OCI-LY7 (cell line): ENCODE measurements at places on chromosomes 3 and 15.

- DNase-seq = peak; percentile 22
Measured at GRCh38 chr3:117526470-117527079, 817.0 kb downstream of the TUSC7 start.

DNA sequence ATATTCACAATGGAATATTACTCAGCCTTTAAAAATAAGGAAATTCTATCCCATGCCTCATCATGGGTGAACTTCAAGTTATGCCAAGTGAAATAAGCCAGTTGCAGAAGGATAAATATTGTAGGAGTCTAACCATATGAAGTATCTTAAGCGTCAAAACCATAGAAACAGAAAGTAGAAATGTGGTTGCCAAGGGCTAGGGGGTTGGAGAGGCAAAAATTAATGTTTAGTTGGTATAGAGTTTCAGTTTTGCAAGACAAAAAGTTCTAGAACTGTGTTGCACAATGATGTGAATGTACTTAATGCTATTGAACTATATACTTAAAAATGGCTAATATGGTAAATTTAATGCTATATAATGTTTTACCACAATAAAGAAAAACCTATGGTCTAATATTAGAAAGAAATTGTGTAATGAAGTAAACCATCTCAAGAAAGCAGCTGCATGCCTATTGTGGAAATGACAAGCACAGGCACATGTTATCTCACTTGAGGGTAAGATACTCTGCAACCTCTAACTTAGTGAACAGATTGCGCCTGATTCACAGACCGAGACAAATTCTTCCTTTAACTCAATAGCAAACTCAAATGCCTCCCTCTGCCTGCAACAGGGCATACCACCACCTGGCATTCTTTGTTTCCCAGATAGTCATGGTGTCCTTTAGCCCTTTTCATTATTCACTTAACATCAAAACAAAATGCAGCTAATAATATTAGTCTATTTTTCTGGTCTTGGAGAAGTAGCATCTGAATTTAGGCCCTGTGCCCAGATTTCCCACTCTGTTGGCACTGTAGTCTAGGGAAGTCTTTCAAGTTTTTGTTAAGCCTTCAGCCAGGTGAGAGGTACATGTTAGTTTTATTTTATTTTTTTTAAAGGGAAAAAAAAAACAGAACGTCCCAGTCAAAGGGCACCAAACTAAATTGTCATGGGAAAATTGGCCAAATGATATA, 80.2 kb upstream of the ACP3 start:
- no peak for DNase-seq

DNA sequence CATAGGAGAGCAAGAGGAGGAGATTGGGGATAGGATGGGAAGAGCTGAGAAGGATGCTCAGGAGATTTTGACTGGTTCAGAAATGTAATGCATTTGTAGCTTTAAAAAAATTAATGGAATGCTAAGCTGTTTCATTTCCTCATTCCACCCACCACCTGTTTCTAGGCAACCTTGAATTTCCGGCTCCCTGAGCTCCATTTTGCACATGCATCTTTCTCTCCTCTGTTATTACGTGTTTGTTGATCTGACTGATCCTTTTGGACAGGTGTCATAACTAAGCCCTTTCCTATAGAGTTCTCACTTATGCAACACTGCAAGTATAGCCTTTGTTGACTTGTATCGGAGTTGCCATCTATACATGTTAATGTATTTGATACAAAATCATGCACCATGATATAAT, 4.3 kb downstream of the TMPRSS7 start:
- peak; percentile 69 for DNase-seq

GRCh38 chr3:71172189-71172588, 411.3 kb downstream of the FOXP1 start:
- no peak for DNase-seq

DNA sequence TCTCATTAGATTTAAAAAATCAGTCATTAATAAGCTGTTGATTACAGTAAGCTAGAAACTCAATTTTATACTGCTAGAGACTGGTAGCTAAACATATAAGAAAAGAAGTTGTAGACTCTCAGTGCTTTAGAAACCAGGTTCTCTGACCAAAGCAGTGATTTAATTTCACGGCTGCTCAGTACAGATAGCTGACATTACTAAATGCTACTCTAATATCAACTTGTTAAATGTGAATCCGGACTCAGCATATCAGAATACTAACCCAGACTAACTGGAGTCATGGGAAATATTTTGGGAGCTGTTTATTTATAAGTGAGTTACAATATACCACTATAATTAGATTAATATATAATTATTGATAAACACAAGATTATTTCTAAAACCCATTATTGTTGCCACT, 80.4 kb downstream of the NEDD4 start:
- no peak for DNase-seq

GRCh38 chr15:91116113-91117067, 16.3 kb downstream of the SV2B start:
- DNase-seq = no peak

GRCh38 chr3:139675327-139675726, 2.4 kb downstream of the NMNAT3 start:
- DNase-seq = no peak

DNA sequence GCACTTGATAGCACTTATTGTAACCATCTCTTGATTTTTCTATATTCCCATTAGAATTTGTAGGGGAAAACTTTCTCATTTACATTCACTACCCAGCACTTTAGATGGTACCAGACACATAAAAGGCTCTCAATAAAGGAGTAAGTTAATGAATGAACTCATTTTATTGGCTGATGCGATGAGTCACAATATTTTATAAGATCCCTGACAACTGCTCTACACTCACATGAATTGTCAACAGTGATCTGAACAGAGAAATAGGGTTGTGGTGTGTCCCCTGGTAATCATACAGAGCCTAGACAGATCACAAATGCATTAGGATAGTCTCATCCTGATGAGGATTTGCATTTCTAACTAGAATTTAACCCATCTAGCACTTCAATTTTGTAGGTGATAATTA, 567.6 kb upstream of the ARPP21 start:
- DNase-seq = no peak

- no peak for DNase-seq
Measured at GRCh38 chr15:67957435-67958132, 96.5 kb upstream of the PIAS1 start.

GRCh38 chr3:183638101-183638852, 2.9 kb downstream of the KLHL24 start:
- peak; percentile 32 for DNase-seq

DNA sequence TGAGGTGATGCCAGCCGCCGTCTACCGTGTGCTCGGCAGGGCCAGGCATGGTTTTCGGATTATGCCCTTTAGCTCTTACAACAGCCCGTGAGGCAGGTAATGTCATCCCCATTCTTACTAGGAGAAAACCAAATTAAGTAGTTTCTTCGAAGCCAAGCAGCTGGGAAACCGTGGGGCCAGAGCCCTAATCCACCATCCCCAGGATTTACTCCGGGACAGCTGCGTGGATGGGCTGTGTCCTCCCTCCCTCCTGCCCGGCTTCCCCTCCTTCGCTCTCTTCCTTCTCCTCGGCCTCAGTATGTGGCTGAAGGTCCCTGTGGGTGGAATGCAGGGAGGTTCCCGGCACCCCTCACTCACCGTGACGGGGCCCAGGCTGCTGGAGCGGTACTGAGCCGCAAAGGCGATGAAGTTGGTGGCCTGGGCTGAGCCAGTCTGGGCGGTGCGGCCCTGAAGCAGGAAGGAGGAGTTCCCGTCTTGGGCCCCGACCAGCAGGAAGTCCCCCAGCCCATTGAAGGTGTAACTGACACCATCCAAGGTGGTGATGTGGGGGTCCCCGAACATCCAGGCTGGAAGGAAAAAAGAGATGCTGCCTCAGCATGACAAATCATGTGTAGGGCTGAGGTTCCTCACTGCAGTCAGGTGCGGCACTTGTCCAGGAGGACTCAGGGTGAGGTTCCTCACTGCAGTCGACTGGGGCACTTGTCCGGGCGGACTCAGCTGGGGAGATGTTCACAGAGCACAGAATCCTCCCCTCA, 42.5 kb downstream of the MUC20 start:
- DNase-seq = no peak

- DNase-seq = no peak
Measured at GRCh38 chr3:169348929-169349621, 314.4 kb downstream of the MECOM start.

DNA sequence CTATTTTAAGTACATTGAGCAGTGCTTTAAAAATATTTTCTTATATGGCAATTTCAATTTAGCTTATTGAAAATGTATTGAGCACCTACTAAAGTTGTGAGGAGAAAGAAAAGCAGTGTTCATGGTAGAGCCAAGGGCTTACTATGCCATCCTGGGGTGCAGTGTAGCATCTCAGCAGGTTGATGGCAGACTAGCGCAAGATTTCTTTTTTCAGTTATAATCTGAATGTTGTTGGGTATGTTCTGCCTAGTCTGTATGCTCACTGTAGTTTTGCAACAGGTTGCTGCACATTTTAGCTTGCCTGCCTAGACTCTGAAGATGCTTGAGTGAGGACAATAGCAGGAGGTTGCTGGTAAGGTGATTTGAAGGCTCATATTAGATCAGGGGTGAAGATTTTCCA, 103.1 kb upstream of the UNC13C start:
- no peak for DNase-seq

GRCh38 chr3:31754575-31755278, 222.0 kb downstream of the STT3B start:
- DNase-seq = no peak

DNA sequence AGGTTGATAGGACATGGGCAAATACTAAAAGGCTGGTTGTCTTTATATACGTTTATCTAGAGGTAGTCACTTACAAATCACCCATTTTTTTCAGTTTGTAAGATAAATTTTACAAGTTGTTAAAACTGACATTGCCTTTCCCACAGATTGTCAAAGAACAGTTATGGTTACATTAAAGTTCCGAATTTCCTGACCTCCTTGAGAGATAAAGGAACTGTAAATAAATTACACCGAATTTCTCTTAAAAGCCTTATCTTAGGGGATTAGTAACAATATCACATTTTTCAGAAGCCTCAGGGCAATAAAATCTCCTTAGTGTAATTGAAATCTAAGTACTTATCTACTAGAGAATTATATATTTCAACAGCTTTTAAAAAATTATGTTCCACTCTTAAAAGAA, 49.5 kb downstream of the ZPLD1 start:
- no peak for DNase-seq

DNA sequence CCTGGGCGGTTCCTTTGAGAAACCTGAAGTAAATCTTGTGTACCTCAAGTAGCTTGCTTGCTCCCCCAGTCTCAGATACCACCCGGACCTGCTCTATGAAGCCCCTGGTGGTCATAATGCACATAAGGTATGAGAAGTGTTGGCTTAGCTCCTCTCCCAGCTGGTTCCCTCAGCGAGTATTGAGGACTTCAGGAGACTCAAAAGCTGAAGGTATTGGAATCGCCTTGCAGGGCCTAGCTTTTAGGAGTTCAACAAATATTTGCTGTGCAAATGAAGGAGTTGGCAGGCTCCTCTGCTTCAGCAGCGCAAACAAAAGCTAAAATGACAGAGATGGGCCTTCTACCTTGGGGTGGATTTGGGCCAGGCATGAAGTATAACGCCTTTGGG, 1.7 kb downstream of the CMTM8 start:
- peak; percentile 67 for DNase-seq

GRCh38 chr15:85764649-85765277, 30.0 kb downstream of the KLHL25 start:
- DNase-seq = no peak

DNA sequence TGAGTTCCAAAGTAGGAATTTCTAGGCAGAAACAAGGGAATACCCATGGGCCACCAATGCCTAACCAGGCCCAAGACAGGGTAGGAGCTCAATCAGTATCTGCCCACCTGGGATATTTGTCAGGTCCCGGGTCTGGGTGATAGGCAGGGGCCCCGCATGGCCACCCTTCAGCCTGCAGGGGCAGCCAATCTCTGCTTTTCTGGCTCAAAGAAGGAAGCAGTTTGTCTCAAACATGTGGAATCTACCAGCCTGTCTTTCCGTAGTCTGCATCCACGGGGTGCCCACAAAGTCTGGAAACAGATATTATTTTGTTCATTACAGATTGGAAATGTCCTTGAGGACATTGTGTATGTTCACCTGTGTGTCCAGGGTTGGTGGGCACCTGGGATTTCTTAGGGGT, 56.2 kb downstream of the CEMIP start:
- no peak for DNase-seq

- no peak for DNase-seq
Measured at GRCh38 chr3:117122609-117123008, 413.0 kb downstream of the TUSC7 start.

- DNase-seq = peak; percentile 18
Measured at GRCh38 chr3:10274601-10275000, 18.1 kb downstream of the GHRL start.

DNA sequence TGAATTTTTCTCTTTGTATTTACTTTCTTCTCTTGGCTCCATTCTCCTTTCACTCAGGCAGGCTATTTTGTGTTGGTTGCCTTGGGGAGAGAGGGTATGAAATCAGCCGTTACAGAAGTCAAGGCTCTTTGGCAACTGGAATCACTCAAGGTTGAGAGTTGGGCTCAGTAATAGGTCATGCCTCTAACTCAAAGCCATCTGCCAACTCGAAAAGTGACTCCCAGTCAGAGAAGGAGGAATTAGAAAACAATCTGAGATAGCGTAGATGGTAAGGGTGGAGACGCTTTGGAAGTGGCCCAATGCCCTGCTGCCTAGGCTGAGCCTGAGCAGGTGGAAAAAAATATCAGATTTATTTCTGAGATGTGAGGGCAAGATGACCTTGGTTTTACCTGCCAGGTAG, 205.7 kb upstream of the ST8SIA2 start:
- no peak for DNase-seq

GRCh38 chr15:26355472-26356074, 417.3 kb downstream of the GABRB3 start:
- DNase-seq = no peak

DNA sequence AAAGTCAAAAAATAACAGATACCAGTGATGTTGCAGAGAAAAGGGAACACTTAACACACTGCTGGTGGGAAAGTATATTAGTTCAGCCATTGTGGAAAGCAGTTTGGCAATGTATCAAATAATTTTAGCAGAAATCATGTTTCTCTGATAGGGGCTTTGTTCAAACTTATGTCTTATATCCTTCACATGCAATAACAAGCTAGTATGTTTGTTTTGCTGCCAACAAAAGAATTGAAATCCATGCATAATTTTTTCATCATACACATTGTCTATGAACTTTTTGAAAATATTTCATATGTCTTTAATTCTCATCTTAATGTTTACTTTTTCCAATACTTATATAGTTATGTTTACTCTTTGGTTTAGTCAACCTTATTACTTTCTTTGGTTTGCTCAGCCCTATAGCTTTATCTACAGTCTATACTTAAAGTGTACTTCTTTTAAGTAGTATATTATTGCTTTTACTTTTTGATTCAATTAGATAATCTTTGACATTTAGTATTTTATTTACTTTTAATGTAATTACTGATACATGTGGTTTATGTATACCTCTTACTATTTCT, 639.6 kb upstream of the CBLB start:
- no peak for DNase-seq

DNA sequence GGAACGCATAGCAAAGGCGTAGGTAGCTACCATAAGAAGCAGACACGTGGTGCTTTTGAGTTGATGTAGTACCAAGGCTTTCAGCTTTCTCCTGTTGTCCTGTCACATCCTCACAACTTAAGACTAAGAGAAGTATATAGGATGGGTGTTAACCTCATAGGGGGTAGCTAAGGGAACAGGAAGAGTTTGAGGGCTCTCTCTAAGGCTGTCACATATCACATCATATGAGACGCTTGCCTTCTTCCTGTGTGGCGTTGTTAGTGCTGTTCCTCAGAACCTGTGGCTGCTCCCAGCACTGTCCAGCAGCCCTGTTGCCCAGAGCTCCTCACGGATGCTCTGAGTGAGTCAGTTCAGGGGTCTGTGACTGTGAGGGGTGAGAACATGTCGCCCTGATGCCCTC, 14.7 kb downstream of the DHX30 start:
- no peak for DNase-seq

- no peak for DNase-seq
Measured at GRCh38 chr3:133747373-133747772, 1.2 kb downstream of the TF start.
